ENCODE measurements at places on chromosomes 7 and 10.

DNA sequence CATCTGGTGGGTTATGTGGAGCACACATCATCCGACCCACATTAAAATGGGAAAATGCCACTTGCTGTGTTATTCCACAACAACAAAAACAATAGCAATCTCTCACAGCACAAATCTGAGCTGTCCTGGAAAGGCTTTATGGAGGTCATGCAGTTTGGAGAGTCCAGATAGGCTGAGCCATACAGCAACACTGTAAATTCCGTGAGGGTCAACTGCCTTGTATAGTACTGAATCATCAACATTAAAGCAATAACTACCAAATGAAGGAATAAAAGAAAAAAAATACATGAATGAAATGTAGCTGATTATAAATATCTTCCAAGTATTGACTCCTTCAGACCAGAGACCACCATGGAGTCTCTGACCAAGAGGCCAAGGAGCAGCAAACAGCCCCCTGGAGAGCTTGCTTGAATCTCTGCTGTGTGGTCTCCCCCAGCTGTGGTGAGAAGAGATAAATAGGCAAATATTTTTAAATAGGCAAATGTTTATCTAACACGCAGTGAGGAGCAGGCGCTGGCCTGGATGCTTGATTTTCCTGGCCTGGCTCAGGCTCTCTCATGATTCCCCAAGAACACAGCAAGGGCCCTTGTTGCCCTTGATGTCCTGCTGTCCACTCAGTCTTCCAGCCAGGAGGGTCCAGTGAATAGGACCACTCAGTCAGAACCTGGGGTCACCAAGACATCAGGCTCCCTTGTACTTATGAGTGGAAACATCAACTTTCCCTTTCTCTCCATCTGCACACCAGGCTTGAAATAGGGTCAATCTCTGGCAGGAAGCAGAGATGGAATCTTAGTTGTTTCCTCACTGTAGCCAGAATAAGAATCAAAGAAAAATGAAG, 1021.3 kb downstream of the XPNPEP1 start:
- H3K27me3 ChIP-seq: no peaks in the 10 kb centered on the region
- no peaks in the 10 kb centered on the region for H3K36me3 ChIP-seq
- no peak overlapping the region for H3K27ac ChIP-seq
- no peak for DNase-seq
- no peaks in the 10 kb centered on the region for H3K4me1 ChIP-seq

- no peaks in the 10 kb centered on the region for H3K36me3 ChIP-seq
- no peak overlapping the region for H3K4me3 ChIP-seq
- no peaks in the 10 kb centered on the region for H3K4me1 ChIP-seq
- no peak overlapping the region for H3K27ac ChIP-seq
- DNase-seq: no peak
Observed at GRCh38 chr7:108280136-108280535, 150.0 kb upstream of the LAMB4 start.

DNA sequence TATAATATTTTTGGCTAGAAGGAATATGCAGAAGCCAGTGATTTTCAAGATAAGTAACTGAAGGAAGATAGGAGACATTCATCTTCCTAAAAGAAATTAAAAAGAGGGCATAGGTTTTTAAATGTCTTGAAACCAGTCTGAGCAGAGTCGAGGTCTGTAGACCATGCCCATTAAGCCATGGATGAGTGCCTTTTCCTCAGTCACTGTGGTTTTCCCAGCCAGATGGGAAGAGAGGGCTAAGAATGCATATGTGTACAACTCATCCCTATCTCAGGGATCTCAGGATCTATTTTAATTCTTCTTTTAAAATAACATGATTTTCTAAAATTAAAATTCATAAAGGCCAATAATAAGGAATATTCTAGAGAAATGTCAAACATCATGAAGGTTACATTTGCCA, 112.8 kb downstream of the PPP1R3A start:
- no peak for DNase-seq
- H3K4me1 ChIP-seq: no peaks in the 10 kb centered on the region
- H3K4me3 ChIP-seq: no peak overlapping the region

GRCh38 chr7:27107391-27108381, 5.2 kb upstream of the HOXA2 start:
- H3K36me3 ChIP-seq: no peaks in the 10 kb centered on the region
- no peak for DNase-seq
- H3K4me1 ChIP-seq: peaks cover 4% of the 10 kb centered on the region
- H3K4me3 ChIP-seq: no peak overlapping the region

DNA sequence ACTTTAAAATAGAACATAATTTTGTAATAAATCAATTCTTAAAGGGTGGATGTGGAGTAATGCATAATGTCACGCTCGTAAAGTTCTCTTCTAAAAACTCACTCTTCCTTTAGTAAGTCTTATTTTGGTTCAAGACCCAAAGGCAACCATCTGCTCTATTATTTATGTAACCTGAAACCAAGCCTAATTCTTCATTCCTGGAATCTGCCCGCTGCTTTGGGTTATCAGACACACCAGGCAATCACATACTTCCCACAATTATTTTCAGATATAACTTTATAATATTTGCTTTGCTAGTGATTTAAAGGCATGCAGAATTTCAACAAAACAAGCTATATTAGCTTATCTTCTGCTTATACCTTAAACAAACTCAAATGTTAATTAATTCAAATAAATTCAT, 39.0 kb downstream of the RAB11FIP2 start:
- no peaks in the 10 kb centered on the region for H3K27me3 ChIP-seq
- no peak overlapping the region for H3K4me3 ChIP-seq
- peaks cover 6% of the 10 kb centered on the region for H3K36me3 ChIP-seq
- H3K4me1 ChIP-seq: no peaks in the 10 kb centered on the region

DNA sequence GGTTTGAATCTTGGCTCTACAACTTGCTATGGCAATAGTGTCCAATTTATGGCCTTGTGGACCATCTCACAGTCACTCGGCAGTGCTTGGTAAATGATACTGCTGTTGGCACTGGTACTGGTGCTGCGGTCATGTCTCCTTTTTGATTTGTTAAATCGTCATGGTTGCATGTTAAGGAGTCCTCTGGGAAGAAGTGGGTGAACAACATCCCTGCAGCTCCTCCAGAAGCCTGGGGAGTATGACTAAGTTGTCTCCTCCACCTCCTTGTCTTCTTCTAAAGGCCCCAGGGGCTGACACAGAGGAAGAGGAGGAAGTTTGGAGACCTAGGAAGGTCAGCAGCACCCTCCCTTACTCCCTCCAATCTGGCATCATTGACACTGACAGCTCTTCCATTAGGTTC, 8.5 kb downstream of the ITPRIP start:
- H3K27ac ChIP-seq: peak overlapping the region; percentile 93
- no peaks in the 10 kb centered on the region for H3K36me3 ChIP-seq
- DNase-seq: no peak

GRCh38 chr10:7967035-7967434, 87.5 kb upstream of the GATA3 start:
- H3K27me3 ChIP-seq: no peaks in the 10 kb centered on the region
- DNase-seq: no peak
- H3K36me3 ChIP-seq: peaks cover 17% of the 10 kb centered on the region
- H3K4me3 ChIP-seq: no peak overlapping the region
- H3K27ac ChIP-seq: no peak overlapping the region

GRCh38 chr7:73844131-73844547, 1.8 kb upstream of the METTL27 start:
- DNase-seq: no peak
- H3K27me3 ChIP-seq: peaks cover 5% of the 10 kb centered on the region
- no peak overlapping the region for H3K4me3 ChIP-seq
- H3K4me1 ChIP-seq: no peaks in the 10 kb centered on the region
- H3K27ac ChIP-seq: no peak overlapping the region

DNA sequence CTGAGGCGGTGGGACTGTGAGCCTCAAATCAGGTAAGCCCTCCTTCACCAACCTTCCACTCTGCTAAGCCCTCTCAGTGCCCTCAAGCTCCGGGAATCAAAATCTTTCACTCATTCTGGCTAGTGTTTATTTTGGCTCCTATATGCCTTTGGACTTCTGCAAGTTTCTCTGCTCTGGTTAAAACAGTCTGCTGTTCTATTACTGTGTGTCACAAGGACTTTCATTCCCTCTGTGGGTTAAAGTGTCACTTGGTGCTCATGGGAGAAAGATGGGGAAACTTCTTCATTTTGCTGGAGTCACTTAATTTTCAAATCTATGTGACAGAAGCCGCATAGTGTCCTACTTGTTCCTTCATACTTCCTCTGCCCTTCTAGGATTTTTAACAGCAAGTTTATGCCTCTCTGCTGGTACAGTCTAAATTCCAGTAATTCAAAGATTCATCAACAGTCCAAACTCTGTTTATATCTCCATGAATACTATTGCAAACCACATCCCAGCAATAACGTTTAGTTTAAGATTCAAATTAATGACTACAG, 61.3 kb downstream of the CD36 start:
- H3K4me1 ChIP-seq: no peaks in the 10 kb centered on the region
- no peak overlapping the region for H3K4me3 ChIP-seq
- no peak for DNase-seq
- no peaks in the 10 kb centered on the region for H3K27me3 ChIP-seq
- no peaks in the 10 kb centered on the region for H3K36me3 ChIP-seq

GRCh38 chr7:33986951-33987947, 81.9 kb downstream of the BMPER start:
- no peaks in the 10 kb centered on the region for H3K36me3 ChIP-seq
- no peaks in the 10 kb centered on the region for H3K4me1 ChIP-seq
- peaks cover 13% of the 10 kb centered on the region for H3K27me3 ChIP-seq
- DNase-seq: no peak

GRCh38 chr10:71293446-71294084, 25.5 kb upstream of the SLC29A3 start:
- H3K36me3 ChIP-seq: no peaks in the 10 kb centered on the region
- H3K27ac ChIP-seq: no peak overlapping the region
- H3K27me3 ChIP-seq: peaks cover 5% of the 10 kb centered on the region
- H3K4me3 ChIP-seq: no peak overlapping the region
- no peaks in the 10 kb centered on the region for H3K4me1 ChIP-seq

DNA sequence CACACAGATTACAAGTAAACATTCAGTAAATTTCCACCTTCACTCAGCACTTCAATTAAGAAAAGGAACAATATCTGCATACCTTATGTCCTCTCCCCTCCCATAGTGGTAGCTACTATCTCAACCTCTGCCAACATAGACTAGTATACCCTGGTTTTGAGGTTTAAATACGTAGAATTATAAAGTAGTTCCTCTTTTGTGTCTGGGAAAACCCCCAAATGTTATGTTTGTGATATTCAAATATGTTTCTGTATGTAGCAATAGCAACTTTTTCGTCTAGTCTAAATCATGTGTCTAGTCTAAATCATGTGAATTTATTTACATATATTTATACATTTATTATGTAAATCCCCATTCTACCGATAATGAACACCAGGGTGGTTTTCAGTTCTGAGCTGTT, 13.2 kb upstream of the CAMK2B start:
- no peaks in the 10 kb centered on the region for H3K4me1 ChIP-seq
- DNase-seq: no peak
- H3K27ac ChIP-seq: no peak overlapping the region
- H3K4me3 ChIP-seq: no peak overlapping the region
- H3K36me3 ChIP-seq: peaks cover 7% of the 10 kb centered on the region

- DNase-seq: peak; percentile 44
- H3K36me3 ChIP-seq: no peaks in the 10 kb centered on the region
- H3K27me3 ChIP-seq: no peaks in the 10 kb centered on the region
- no peak overlapping the region for H3K27ac ChIP-seq
Observed at GRCh38 chr7:155547161-155547791, 917 bp upstream of the CNPY1 start.

GRCh38 chr10:79304479-79305087, 42.7 kb upstream of the PPIF start:
- H3K27ac ChIP-seq: no peak overlapping the region
- no peaks in the 10 kb centered on the region for H3K4me1 ChIP-seq
- DNase-seq: no peak
- H3K4me3 ChIP-seq: no peak overlapping the region

- H3K4me3 ChIP-seq: no peak overlapping the region
- no peaks in the 10 kb centered on the region for H3K4me1 ChIP-seq
- no peak overlapping the region for H3K27ac ChIP-seq
- no peaks in the 10 kb centered on the region for H3K27me3 ChIP-seq
- no peak for DNase-seq
- H3K36me3 ChIP-seq: no peaks in the 10 kb centered on the region
Observed at GRCh38 chr10:76149602-76150138, 718.2 kb downstream of the LRMDA start.

DNA sequence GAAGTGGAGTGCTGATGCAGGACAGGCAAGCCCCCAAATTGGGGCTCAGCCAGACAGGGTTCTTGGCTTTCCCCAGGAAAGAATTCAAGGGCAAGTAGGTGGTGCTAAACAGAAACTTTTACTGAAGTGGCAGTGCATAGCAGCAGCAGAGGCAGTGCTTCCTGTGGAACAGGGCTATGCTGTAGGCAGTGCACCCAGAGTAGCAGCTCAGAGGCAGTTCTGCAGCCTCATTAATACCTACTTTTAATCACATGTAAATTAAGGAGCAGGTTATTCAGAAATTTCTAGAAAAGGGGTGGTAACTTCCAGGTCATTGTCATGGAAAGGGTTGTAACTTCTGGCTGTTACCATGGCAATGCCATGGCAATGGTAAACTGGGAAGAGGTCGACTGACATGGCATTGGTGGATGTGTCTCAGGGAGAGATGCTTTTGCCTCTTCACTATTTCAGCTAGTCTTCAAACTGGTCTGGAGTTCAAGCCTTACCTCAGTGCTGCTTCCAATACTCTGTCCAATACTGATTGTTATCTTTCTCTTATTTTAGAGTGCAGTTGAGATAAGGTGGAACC, 29.2 kb downstream of the PRSS58 start:
- DNase-seq: no peak
- H3K4me1 ChIP-seq: no peaks in the 10 kb centered on the region
- H3K4me3 ChIP-seq: no peak overlapping the region
- H3K36me3 ChIP-seq: no peaks in the 10 kb centered on the region

GRCh38 chr7:113491305-113491704, 373.0 kb upstream of the SMIM30 start:
- no peaks in the 10 kb centered on the region for H3K27me3 ChIP-seq
- no peaks in the 10 kb centered on the region for H3K36me3 ChIP-seq
- no peak overlapping the region for H3K27ac ChIP-seq
- no peaks in the 10 kb centered on the region for H3K4me1 ChIP-seq
- no peak for DNase-seq

DNA sequence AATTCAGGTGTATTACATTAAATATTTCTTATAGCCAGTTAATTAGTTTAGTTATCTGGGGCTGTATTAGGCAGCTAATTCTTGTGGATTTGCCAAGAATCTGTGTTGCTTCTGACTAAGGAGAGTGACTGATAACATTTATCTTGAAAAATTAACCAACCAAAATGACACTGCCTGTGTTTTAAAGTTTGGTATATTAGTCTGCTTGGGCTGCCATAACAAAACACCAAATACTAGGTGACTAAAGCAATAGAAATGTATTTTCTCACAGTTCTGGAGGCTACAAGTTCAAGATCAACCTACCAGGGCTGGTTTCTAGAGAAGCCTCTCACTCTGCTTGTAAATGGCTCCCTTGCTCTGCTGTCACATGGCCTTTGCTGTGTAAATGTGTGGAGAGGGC, 12.9 kb downstream of the EXOC4 start:
- no peaks in the 10 kb centered on the region for H3K27me3 ChIP-seq
- H3K27ac ChIP-seq: no peak overlapping the region
- no peak for DNase-seq
- peaks cover 29% of the 10 kb centered on the region for H3K4me1 ChIP-seq
- no peak overlapping the region for H3K4me3 ChIP-seq

GRCh38 chr7:91228327-91228726, 35.9 kb upstream of the FZD1 start:
- no peak overlapping the region for H3K4me3 ChIP-seq
- H3K27ac ChIP-seq: no peak overlapping the region
- H3K36me3 ChIP-seq: no peaks in the 10 kb centered on the region
- no peaks in the 10 kb centered on the region for H3K4me1 ChIP-seq

- H3K36me3 ChIP-seq: peaks cover 5% of the 10 kb centered on the region
- H3K4me1 ChIP-seq: peaks cover 24% of the 10 kb centered on the region
- no peak overlapping the region for H3K4me3 ChIP-seq
- H3K27me3 ChIP-seq: peaks cover 39% of the 10 kb centered on the region
- DNase-seq: no peak
- no peak overlapping the region for H3K27ac ChIP-seq
Observed at GRCh38 chr7:27175626-27176523, 1.8 kb upstream of the HOXA10 start.

All from natural killer cell treated with Interleukin-12 subunit alpha and Interleukin-12 subunit beta and Interleukin-15 and Interleukin-18, amount 100 ng/mL, for 72 hours (primary cell).